SK-N-DZ (cell line): ENCODE measurements at places on chromosomes 3 and 15.
A peak's percentile ranks its signal among the peaks of the same experiment; 100 is the strongest.

GRCh38 chr3:58463181-58463941 lies 28.5 kb upstream of the KCTD6 start:
- DNase-seq: peak; percentile 68

DNA sequence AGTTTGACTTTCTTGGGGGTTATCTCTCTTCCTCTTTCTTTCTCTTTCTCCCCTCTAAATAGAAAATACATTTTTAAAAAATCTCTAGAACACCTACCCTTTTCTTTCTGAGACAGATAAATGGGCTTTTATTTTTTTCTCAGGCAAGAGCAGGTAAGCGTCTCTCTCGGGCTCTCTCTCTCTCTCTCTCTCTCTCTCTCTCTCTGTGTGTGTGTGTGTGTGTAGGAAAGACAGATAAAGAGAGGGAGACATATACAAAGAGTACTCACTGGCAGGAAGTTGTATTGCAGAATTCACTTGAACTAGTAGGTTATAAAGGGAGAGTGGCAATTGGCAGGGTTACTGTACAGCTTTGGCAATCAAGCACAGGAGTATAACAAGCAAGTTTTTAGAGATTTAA lies 118.1 kb upstream of the LSAMP start:
- DNase-seq: no peak

GRCh38 chr3:16463119-16463518 lies 50.4 kb downstream of the RFTN1 start:
- DNase-seq: no peak

DNA sequence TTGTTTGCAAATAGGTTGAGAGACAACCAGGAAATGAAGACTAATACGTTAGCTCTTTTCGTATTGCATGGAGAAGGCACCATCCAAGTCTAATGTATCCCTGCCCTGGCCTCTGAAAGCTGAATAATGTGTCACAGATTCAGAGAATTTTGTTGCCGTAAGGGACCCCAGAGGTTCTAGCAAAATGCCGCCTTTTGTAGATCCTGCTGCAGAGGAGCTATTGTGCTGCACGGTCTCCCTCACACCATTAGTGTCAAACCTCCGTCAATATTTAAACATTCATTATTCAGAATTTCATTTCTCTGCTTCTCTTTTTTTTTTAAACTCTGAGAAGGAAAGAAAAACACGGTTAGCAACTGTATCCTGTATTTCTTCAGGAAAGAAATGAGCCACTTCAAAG lies 238.7 kb downstream of the EPHB1 start:
- DNase-seq: no peak

GRCh38 chr3:24595796-24596195 lies 101.1 kb upstream of the THRB start:
- DNase-seq: no peak

- no peak for DNase-seq
These were observed 353.0 kb upstream of the RORA start for GRCh38 chr15:61582092-61582491.

GRCh38 chr3:157979022-157979421 lies 127.2 kb downstream of the SHOX2 start:
- no peak for DNase-seq

- DNase-seq: no peak
These were observed 7.5 kb downstream of the EXOSC7 start for GRCh38 chr3:44983484-44983941.

DNA sequence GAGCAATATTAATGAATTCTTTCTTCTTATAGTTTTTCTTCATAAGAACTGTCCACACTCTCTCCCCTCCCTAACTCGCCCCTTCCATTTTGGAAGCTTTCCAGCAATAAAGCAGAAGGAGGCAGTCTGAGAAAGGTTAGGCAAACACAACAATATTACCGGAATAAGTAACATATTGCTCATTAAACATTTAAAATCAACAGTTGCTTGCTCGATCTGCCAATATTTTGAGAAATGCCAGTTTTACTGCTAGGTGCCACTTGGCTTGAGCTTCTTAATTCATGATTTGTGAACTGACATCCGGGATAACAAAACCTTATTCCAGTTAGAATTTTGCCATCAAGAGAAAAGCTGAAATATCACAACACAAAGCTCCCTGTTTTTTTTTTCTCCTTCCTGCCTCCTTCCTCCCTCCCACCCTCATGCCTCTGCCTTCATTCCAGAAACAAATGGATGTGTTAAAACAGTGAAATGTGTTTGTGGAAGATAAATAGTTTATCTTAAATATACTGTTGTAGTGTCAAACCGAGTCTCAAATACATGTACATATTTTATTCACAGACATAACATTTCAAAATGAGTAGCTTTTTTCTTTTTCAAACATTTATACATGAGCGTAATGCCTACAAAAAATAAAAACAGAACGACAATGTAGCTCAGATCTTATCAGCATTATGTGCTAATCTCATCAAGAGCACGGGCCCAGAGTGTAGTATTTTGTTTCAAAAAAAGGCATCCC lies 253.7 kb downstream of the GAP43 start:
- peak; percentile 45 for DNase-seq

DNA sequence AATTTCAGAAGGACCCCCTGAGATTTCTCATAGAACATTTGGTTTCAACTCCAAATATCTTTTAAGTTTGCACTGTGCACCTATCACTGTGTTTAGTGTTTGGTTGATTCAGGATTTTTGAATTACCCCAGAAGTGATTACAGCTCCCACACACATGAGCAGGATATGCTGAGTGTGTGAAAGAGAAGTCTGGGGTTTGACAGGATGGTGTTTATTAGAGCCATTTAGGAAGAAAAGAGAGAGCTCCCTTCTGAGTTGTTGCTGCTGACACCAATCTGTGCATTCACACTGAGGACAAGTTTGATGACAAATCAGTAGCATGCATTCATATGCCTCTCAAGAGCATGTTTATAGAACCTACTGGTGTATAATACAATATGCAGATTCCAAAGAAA lies 118.1 kb downstream of the RPL22L1 start:
- no peak for DNase-seq
